ENCODE measurements at places on chromosomes 11 and 22.

GRCh38 chr11:110951950-110952503, 239.8 kb upstream of the ARHGAP20 start:
- no peak for DNase-seq

- DNase-seq, result no peak
These were observed 4.6 kb downstream of the FRMD8 start for GRCh38 chr11:65390996-65391395.

DNA sequence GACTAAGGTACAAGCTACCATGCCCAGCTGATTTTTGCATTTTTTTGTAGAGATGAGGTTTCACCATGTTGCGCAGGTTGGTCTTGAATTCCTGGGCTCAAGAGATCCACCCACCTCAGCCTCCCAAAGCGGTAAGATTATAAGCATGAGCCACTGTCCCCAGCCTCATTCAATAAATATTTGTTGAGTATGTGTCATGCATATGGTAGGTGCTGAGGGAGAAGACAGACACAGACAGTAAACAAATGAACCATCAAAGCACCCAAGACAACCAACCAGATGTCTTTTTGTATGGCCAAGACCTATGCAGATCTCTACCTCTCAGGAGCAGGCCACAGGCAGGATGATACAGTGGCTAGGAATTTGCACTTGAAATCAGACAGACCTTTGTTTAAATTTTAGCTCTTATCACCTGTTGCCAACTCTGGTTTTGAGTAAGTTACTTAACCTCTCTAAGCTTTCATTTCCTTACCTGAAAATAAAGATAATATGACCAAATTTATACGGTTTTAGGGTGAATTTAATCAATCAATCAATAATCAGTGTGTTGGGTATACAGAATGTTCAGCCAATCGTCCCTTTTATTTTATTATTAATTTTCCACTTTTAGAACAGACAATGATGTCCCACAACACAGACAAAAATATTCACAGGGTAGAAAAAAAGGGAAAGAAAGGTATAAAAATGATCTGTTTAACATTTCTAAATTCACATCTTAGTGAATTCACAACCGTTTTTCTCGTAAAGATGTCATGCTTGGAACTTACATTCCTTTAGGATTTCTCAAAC, 128.2 kb downstream of the SGSM3 start:
- no peak for DNase-seq

GRCh38 chr11:72111300-72112142, 974 bp downstream of the ANAPC15 start:
- no peak for DNase-seq

GRCh38 chr11:118938491-118939403, 13.0 kb upstream of the BCL9L start:
- DNase-seq, result no peak

DNA sequence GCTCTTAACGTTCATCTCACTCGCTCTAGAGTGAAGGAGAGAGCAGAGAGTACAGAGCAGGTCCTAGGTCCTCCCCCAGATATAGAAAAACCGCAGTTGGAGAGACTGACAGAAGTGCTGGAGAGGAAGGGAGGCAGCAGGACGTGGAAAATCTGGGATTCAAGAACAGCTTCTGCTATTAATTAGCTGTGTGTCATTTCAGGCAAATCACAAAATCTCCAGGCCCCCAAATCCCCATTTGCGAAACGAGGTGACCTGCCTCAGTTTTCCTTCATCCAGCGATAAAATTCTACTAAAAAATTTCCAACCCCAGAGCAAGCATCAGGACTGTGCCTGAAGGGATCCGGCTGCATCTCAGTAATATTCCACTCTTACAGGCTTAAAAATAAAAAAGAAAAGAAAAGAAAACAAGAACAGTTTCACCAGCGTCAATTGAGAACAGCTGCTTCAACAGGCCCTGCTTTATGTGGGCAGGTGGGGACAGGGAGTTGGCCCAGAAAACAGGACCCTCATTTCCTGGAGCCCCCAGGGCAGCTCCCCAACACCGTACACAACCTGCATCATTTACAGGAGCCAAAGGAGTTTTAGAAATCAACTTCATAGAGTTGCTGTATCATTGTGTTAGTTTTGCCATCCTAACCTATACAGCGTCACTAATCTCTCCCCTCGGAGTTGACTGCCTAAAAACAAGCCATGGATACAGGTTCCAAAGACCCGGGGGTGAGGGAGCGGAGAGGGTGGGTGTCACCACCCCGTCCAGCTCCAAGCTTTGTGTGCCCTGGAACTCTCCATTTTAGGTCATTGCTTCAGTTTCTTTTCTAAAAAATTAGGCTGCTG, 2.3 kb upstream of the MALAT1 start:
- DNase-seq, result no peak

GRCh38 chr11:9015677-9016076, 11.9 kb upstream of the NRIP3 start:
- DNase-seq, result peak; percentile 60

GRCh38 chr11:112279901-112280267, 19.2 kb upstream of the PLET1 start:
- DNase-seq, result peak; percentile 70

- DNase-seq, result no peak
These were observed 92.3 kb upstream of the PAX6 start for GRCh38 chr11:31903225-31904074.

DNA sequence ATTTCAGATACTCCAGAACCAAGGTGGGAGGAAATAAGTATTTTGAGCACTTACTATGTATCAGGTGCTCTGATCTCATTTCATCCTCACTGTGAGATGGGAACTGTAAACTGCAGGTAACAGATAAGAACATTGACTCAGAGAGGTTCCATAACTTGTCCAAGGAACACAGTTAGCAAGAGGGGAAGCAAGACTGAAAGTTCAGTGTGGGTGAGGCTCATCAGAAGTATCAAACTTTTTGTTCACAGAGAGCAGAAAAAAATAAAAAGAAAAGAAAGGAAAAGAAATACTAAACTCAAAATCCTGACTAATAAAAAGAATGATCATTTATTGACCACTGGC, 37.1 kb downstream of the RAB30 start:
- no peak for DNase-seq

DNA sequence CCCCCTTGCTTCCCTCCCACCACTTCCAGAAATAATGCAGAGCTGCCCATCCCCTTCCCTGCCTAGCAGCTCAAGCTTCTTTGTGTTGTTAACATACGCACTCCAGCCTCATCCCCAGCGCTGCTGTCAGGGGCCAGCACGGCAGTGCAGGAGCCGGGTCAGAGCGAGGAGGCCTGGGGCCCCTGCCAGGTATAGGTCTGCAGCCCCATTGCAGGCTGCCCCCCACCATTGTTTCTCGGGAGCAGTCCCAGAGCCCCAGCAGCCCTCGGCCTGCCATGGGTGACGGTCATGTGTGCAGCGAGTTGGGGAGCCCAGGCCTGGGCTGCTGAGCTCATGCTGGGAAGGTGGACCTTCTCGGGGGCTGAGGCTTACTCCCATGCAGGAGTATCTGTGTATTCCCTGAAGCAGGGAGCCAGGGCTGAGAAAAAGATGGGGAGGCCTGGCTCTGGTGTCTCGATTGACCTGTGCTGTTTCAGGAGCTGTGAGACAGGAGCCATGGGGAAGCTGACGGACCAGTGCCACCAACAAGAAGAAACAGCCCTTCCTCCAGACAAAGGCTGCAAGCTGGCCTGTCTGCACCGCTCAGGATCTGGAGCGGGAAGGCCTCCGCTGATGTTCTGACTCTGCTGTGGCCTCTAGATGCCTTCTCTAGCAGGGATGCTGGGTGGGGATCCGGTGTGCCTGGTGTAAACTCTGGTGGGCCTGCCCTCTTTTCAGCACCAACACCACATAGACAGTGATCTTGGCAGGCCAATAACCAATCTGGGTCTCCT, 220.5 kb upstream of the B3GAT1 start:
- no peak for DNase-seq

DNA sequence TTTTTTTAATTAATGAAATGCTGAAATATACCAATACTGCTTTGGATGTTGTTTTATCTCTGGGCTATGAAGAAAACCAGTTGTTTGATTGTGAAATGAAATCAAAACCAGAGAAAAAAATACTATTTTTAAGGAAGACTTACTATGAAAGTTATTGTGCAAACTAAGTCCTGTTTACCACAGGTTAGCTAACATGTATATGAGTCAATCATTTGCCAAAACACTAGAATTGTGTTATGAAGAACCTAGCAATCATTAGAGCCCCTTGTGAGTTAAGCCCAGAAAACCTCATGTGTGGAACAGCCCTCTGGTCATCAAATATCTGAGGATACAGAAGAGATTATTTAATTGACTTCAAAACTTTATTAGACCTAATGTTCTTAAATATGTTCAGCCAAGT, 83.7 kb downstream of the FAT3 start:
- DNase-seq, result no peak

- DNase-seq, result no peak
These were observed 35.0 kb downstream of the TIMP3 start for GRCh38 chr22:32836280-32837123.

DNA sequence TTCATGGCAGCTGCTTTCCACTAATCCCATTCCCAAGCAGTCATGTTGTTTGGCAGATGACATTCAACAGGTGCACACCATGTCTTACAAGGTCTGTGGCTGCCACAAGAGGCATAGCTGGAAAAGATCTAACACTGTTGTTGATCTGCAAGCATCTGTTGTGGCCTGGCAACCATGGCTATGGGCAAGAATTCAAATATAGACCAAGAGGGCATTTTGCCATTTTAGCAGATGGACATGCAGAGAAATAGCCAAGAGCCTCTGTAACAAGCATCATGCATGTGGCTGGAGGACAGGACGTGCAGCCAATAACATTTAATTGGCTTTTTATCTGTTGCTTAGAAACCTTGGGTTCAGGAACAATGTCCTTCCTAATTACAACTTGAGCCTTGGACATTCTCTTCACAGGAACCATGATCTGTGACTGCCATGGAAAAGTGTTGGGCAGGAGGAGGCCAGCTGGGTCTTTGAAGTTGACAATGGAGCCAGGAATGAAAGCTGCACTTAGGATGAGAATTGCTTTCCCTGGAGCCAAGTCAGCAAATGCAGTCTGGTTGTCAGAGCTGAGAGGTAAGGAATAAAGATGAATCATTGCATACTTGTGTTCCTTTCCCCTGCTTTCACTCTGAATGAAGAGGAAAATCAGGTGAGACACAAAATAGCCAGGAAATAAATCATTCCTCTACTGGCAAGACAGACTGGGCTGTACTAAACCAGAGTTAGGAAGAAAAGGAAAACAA, 113.6 kb upstream of the ANO5 start:
- DNase-seq, result no peak

DNA sequence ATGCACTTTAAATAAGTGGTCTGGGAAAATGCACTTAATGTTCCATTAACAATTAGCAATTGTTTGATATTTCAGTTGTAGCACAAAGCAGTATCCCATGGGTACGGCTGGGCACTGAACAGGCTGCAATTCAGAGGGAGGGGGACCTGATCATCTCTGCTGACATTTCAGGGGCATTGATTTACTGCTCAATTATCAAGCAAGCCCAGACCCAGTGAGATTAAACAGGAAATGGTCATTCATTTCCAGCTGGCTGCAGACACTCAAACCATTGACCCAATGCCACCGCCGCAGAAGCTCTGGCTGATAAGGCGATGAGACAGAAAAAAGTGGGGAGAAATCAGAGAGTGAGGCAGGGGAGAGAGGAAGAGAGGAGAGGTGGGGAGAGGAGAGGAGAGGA, 1.2 kb downstream of the GPR83 start:
- no peak for DNase-seq

DNA sequence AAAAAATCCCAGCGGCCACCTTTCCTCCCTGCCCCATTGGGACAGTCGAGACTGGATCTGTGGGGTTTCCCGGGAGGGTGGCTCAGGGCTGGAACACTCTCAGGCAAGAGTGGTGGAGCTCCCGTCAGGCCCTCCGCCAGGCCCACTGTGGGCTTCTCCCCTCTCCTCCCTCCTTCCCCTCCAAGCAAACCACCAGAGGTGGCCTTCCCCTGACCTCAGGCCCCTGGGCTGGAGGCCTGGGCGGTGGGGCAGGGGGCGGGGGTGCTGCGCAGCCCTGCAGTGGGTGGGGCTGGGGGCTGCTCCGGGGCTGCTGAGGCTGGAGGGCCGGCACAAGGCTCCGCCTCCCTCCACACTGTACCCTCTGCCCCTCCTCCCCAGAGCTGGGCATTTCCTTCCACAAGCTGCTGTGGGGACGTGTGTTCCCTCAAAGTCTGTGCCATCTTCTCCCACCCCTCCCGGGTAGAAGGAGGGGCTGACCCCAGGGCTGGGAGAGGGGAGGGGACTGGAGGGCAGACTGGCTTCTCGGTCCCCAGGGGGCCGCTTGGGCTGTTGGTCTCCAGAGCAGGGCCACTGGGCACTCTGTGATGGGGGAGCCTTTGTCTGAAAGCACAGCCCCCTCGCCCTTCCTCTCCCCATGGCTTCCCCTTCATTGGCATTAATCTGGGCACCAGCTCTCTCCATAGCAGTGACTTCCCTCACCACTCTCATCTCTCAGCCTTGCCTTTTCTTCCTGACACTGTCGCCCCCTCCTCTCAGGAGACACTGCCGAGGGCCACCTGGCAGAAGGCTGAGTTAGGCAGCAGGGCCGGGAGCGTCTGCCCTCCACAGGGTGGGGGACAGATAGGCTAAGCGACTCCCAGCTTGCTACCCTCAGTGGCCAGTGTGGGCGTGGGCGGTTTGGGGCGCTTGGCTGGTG, 7.1 kb downstream of the RCOR2 start:
- no peak for DNase-seq

- no peak for DNase-seq
These were observed 728.0 kb downstream of the OPCML start for GRCh38 chr11:132804258-132804657.

DNA sequence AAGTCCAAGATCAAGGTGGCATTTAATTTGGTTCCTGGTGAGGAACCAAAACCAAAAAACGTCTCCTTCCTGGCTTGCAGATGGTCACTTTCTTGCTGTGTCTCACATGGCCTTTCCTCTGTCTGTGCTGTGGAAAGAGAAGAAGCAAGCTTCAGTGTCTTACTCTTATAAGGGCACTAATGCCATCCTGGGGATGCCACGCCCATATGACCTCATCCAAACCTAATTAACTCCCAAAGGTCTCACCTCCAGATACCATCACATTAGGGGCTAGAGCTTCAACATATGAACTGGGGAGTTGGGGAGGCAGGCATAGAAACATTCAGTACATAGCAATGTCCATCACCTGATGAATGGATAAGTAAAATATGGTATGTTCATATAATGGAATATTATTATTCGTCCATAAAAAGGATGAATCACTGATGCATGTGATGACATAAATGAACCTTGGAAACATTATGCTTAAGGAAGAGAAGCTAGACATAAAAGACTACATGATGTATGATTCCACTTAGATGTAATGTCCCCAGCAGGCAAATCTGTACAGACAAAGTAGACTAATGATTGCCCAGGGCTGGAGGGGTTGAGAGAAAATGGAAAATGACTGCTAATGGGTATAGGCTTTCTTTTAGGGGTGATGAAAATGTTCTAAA, 78.6 kb upstream of the B3GNT6 start:
- no peak for DNase-seq

- no peak for DNase-seq
These were observed 324.2 kb downstream of the TENM4 start for GRCh38 chr11:79116600-79116999.

GRCh38 chr22:38108561-38109319, 1.7 kb downstream of the BAIAP2L2 start:
- DNase-seq, result no peak

Data from stimulated activated naive CD4-positive, alpha-beta T cell (primary cell).